ENCODE measurements at places on chromosomes 2 and 18. TPM values are rescaled to one million over a fixed set of nuclear protein-coding genes. Genes with fewer than 3 reads are reported as not detected.
A peak's percentile ranks its signal among the peaks of the same experiment; 100 is the strongest.

DNA sequence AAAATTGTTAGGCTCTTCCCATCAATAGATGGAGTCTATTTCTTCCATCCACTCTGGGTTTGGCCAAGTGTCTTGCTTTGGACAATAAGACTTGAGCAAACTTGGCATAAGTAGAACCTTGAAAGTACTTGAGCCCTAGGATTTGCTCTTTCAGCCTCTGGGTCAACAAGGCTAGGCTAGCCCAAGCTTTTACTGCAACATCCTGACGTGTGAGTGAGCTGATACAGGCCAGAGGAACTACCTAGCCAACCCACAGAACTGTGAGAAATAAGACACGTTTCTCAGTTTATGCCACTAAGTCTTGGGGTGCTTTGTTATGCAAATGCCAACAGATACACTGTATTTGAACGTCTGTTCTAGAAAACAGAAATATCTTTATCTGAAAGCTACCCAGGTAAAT is 71.9 kb downstream of the LRP2 start:
- H3K27me3 ChIP-seq, result no peaks in the 10 kb centered on the region
- no peak for DNase-seq

DNA sequence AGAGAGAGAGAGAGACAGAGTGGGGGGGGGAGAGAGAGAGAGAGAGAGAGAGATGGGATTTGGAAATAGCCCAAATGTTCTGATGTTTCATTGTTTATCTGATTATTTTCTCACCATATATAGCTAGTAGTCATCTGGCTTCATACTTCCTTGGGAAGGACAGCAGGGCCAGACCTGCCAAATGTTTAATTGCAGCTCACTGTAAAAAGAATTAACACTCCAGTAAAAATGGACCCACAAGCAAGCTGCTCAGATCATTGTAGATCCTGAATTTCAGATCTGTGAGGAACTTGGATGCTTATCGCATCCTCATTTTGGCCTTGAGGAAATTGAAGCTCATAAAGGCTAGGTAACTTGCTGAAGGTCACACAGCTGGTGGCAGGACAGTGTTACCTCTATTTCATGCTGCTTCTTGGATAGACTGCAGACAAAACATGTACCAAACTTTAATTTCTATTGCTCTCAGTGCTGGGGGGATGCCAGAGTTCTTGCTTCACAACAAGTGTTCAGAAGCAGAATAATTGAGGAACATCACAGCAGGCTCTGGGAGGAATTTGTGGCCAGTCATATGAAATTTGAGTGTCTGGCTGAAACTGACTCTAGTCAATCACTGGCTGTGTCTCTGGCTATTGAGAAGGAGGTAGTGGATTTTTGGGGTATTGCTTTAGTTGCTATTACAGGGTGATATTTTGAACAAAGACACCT is 223.5 kb downstream of the PIK3C3 start:
- H3K27ac ChIP-seq, result no peak overlapping the region
- peaks cover 3% of the 10 kb centered on the region for H3K27me3 ChIP-seq
- H3K4me3 ChIP-seq, result no peak overlapping the region
- H3K36me3 ChIP-seq, result no peaks in the 10 kb centered on the region
- no peak for DNase-seq
- H3K4me1 ChIP-seq, result peaks cover 5% of the 10 kb centered on the region

DNA sequence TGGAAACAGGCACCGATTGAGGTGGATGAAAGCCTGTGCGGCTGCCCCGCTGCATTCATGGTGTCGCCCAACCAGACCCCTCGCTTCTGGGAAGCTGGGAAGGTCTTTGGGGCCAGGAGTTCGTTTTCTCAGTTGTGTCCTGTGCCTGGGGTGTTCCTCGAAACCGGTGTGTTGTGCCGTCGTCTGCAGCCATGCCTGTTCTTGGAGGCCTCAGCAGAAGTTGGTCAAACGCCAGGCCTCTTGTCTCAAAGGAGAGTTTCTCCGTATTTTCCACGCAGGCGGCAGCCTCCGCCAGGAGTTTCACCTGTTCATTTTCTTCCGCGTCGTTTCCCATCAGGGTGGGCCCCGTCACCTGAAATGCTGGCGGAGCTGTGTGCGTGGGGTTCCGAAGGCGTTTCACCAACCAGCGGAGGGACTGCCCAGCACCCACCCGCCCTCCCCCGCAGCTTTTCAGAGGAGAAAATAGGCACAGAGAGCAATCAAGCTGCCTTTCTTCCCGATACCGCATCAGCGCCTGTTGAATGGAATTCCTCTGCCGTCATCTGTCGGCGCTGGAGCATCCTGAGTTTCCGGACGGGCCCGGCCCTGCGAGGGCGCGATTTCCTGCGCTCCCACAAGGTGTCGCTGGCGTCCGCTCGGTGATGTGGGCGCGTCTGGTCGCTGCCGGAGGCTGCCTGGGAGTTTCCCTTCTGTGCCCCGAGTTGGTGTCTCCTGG is 17.0 kb upstream of the NFATC1 start:
- DNase-seq, result peak; percentile 36
- H3K4me1 ChIP-seq, result peaks cover 3% of the 10 kb centered on the region
- H3K36me3 ChIP-seq, result no peaks in the 10 kb centered on the region
- H3K27ac ChIP-seq, result no peak overlapping the region

- H3K27me3 ChIP-seq, result no peaks in the 10 kb centered on the region
- no peaks in the 10 kb centered on the region for H3K36me3 ChIP-seq
- no peaks in the 10 kb centered on the region for H3K4me1 ChIP-seq
- peak; percentile 4 for DNase-seq
- H3K27ac ChIP-seq, result no peak overlapping the region
- H3K4me3 ChIP-seq, result no peak overlapping the region
Measured at GRCh38 chr18:33432857-33433256, 7.7 kb downstream of the CCDC178 start.

DNA sequence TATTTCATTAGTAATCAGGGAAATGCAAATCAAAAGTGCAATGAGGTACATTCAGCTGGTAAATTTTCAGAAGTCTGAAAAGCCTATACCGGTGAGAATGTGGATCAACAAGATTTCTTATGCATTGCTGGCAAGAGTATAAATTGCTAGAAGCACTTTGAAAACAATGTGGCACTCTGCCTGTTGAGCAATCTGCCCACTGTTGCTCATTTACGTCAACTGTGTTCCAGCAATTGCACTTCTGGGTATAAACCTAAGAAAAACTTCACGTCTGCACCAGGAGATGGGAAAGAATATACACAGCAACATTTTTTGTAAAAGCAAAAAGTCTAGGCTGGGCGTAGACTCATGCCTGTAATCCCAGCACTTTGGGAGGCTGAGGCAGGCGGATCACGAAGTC is 40.8 kb downstream of the MTERF4 start:
- H3K36me3 ChIP-seq, result no peaks in the 10 kb centered on the region
- no peak overlapping the region for H3K27ac ChIP-seq
- peaks cover 4% of the 10 kb centered on the region for H3K27me3 ChIP-seq
- DNase-seq, result no peak
- H3K4me3 ChIP-seq, result no peak overlapping the region

Gene MCFD2
- 161 TPM for total RNA-seq

Gene DSG1
- total RNA-seq, result 0.05 TPM
